Stimulated activated CD4-positive, alpha-beta T cell treated with anti-CD3 and anti-CD28 coated beads, Interleukin-4, amount 100 ng/mL, for 48 hours (primary cell): ENCODE measurements at places on chromosomes 2 and 18.

- DNase-seq: no peak
Observed at GRCh38 chr2:74019516-74019915, 34.8 kb downstream of the TET3 start.

GRCh38 chr2:44329343-44329742, 32.0 kb downstream of the PREPL start:
- DNase-seq: no peak

- no peak for DNase-seq
Observed at GRCh38 chr18:53417003-53417402, 807.5 kb downstream of the MBD2 start.

DNA sequence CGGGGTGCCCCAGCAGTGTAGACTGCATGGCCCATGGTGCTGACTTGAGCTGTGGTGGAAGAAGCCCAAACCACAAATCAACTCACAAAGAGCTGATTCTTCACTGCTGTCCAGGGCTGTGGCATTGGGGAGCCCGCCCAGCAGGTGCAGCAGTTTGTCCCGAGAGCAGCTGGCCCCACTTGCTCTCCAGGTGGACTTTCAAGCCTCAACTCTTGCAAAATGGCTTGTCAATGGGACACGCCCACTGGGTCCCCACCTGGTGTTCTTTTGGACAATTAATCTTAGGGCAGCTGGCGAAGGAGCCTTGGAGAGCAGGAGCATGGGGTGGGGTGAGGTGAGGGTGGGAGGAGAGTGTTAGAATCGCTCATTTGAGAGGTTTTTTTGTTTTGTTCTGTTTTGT, 117.9 kb downstream of the MYCN start:
- no peak for DNase-seq

DNA sequence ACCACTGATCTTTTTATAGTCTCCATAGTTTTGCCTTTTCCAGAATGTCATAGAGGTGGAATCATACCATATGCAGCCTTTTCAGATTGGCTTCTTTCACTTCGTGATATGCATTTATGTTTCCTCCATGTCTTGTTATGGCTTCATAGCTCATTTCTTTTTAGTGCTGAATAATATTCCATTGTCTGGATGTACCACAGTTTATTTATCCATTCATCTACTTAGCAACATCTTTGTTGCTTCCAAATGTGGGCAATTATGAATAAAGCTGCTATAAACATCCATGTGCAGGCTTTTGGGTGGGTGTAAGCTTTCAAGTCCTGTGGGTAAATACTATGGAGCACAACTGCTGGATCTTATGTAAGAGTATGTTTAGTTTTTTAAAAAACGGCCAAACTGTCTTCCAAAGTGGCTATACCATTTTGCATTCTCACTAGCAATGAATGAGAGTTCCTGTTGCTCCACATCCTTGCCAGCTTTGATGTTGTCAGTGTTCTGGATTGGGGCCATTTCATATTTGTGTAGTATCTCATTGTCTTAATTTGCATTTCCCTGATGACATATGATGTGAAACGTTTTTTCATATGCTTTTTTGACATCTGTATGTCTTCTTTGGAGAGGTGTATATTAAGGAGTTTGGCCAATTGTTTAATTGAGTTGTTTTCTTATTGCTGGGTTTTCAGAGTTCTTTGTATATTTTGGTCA, 20.6 kb downstream of the STPG4 start:
- no peak for DNase-seq

DNA sequence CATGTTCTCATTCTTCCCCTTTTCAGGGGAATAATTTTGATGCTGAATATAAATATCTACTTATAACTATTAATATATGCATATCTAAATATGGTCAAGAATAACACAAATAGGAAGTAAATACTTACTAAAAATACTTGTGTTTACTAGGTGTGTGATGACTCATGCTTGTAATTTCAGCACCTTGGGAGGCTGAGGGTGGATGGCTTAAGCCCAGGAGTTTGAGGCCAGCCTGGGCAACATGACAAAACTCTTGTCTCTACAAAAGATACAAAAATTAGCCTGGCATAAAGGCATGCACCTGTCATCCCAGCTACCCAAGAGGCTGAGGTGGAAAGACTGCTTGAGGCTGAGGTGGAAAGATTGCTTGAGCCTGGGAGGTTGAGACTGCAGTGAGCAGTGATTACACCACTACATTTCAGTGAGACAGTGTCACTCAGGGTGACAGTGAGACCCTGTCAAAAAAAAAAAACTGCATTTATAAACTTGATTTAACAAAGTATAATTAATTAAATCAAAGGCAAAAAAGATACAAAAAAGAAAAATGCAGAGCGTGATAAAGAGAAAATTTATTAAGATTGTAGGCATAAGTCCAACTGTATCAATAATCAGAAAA, 703.1 kb upstream of the VRK2 start:
- DNase-seq: no peak

DNA sequence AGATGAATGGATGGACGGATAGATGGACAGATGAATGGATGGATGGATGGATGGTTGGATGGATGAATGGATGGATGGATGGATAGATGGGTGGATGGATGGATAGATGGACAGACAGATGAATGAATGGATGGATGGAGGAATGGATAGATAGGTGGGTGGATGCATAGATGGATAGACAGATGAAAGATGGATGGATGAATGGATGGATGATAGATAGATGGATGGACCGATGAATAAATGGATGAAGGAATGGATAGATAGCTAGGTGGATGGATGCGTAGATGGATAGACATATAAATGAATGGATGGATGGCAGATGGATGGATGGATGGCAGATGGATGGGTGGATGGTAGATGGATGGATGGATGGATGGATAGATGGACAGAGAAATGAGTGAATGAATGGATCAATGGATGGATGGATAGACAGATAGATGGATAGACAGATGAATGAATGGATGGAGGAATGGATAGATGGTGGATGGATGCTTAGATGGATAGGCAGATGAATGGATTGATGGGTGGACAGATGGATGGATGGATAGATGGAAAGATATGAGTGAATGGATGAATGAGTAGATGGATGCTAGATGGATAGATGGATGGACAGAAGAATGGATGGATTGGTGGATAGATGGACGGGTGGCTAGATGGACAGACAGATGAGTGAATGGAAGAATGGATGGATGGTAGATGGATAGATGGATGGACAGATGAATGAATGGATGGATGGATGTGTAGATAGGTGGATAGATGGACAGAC, 167.9 kb downstream of the TRIM43 start:
- DNase-seq: no peak

- DNase-seq: no peak
Observed at GRCh38 chr2:97731274-97732020, 18.1 kb downstream of the ZAP70 start.

DNA sequence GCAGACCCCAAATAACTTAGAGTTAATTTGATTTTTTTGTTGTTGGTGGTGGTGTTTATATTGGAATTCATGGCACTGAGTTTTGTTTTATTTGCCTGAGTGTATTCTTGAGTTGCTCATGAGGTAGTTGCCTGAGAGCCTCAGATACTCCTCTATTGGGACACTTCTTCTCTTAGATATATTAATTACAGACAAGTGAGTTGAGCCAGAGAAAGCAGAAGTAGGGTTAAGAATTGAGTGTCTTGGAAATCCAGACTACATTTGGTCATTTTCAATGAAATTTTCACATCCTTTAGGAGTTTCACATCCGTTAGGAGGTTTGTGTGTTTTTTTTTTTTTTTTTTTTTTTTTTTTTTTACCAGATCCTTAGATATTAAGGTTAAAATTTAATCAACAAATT, 29.0 kb downstream of the FMNL2 start:
- no peak for DNase-seq

GRCh38 chr18:38032516-38032915, 466.9 kb upstream of the CELF4 start:
- DNase-seq: no peak

GRCh38 chr2:109321570-109321969, 192.6 kb downstream of the SH3RF3 start:
- no peak for DNase-seq

- DNase-seq: no peak
Observed at GRCh38 chr2:126796931-126797621, 101.6 kb upstream of the TEX51 start.

GRCh38 chr2:72538486-72538885, 287.3 kb downstream of the EXOC6B start:
- no peak for DNase-seq

GRCh38 chr2:24492421-24493279, 1.6 kb downstream of the NCOA1 start:
- no peak for DNase-seq

- no peak for DNase-seq
Observed at GRCh38 chr2:127191331-127192219, 28.5 kb downstream of the CYP27C1 start.

DNA sequence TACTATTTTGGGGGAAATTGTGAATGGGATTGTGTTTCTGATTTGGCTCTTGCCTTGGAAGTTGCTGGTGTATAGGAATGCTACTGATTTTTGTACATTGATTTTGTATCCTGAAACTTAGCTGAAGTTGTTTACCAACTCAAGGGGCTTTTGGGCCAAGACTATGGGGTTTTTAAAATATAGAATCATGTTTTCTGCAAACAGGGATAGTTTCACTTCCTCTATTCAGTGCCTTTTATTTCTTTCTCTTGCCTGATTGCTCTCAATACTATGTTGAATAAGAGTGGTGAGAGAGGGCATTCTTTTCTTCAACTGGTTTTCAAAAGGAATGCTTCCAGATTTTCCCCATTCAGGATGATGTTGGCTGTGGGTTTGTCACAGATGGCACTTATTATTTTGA, 1383.8 kb upstream of the ACVR2A start:
- DNase-seq: no peak

GRCh38 chr2:179376881-179377280, 112.2 kb upstream of the SESTD1 start:
- no peak for DNase-seq

DNA sequence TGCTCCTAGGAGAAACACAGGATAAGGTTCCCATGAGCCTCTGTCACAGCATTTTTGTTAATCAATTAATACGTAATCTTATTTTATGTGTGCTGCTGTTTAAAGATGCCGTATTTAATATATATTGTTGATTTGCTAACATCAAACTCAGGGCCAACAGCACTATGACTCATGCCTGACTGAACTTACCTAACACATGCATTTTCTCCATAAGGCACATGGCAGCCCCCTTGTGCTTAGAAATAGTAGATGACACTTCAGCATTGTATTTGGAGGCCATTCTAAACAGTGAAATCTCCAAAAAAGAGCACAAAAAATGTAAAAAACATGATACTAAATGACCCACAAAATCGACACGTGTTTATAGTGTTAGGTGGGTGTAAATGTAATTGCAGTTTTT, 314.8 kb downstream of the MYCN start:
- no peak for DNase-seq

GRCh38 chr18:58520969-58521368, 107.9 kb downstream of the ALPK2 start:
- DNase-seq: no peak

GRCh38 chr2:37377187-37377532, 32.7 kb downstream of the QPCT start:
- DNase-seq: no peak

DNA sequence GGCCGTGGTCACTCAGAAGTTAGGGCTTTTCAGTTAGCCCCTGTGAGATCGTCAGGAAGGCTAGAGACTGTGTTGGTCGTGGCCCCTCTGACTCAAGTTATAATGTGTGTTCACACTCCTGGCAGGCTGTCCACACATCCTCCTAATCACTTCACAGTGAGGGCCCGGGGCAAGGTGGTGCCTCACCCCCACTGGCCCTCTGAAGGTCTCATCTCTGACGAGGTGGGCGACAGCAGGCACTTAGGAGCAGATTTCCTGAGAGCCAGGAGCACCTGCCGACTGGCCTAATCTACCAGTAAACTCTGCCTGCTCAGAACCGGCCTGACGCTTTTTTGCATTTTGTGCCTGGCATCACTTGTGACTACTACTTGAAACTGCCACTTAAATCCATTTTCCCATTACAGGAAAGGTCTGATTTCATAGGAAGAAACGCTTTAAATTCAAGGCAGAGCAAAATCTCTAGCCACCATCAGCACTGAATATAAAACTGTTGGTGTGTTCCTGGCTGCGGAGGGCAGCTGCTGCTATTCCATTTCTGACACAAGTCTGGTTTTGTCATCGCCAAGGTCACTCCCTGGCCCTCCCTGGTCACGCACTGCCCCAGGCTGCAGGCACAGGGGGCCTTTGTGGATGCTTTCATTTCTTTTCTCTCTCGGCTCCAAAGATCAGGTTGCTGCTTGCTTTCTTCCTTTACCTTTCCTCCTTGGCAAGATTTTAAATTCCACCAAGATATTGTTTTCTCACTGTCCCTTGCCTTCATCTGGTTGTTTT, 48.0 kb downstream of the RAB12 start:
- no peak for DNase-seq

- no peak for DNase-seq
Observed at GRCh38 chr18:68564351-68564750, 150.6 kb downstream of the TMX3 start.

DNA sequence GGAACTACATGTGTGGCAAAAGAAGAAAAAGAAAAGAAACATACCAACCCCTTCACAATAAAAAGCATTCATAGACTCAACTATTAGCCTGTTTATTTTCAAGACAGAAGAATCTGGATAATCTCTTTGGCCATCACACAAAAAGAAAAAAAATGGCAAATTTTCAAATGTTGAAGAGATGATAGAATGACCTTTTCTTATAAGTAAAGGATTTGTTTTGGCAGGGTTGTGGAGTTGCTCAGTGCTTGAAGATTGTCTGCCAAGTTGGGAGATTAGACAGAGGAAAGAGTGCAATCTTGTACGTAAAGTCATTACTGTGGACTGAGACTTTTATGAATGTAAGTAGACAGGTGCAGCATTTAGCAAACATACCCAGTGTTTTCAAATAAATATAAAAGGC, 18.5 kb upstream of the FAM171B start:
- no peak for DNase-seq

- DNase-seq: no peak
Observed at GRCh38 chr2:191436368-191437055, 191.3 kb downstream of the MYO1B start.

- DNase-seq: no peak
Observed at GRCh38 chr2:199987586-199987985, 32.2 kb downstream of the MAIP1 start.

GRCh38 chr2:27776097-27776496, 4.6 kb downstream of the MRPL33 start:
- DNase-seq: no peak

DNA sequence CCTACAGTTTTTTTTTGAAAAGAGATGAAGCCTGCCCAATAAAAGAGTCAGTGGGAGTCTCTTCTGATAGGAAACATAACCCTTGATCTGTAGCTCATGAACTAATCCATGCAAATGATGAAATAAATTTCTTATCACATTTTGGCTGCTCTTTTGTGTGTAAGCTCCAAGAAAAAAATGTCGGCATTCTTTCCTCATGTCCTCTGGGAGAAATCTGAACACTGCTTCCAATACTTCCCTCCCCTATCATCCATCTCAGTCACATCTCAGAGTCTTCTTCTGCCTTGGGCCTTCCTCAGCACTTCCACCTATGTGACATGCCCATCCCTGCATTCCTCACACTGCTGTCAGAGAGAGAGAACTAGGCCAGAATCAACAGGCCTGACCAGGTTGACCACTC, 395.7 kb upstream of the ST6GAL2 start:
- DNase-seq: no peak
